H4 (cell line): ENCODE measurements at places on chromosomes 6 and 20.

DNA sequence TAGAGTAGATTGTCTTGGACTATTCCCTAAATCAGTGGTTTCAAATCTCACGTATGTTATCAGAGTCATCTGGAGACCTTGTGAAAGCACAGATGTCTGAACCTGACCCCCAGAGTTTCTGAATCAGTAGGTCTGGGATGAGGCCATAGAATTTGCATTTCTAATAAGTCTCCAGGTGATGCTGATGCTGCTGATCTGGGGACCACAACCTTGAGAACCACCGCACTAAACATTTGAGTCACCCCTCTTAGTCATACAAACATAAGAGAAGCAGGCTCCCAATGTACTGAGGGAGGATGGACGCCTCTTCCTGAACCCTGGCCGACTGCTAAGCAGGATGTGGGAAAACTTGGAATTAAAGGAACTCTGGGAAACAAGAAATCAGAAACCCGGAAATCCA is 187.8 kb upstream of the PRDM1 start:
- peak; percentile 50 for DNase-seq

DNA sequence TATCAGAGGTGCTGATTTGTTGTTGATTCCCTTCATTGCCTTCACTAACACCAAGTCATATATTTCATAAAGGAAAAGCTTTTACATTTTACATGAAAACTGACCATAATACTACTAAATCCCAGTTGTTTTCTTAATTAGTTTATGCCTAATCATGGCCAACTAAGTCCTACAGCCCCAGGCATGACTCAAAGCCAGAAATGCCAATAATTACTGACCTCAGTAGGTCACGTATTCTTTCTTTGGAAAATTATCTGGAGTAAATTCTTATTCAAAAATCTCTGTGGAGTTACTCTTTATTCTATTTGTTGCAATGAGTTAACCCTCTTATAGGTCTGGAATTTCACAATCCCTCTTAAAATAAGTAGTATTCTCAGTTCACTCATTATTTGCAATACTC is 13.5 kb upstream of the MYB start:
- no peak for DNase-seq

DNA sequence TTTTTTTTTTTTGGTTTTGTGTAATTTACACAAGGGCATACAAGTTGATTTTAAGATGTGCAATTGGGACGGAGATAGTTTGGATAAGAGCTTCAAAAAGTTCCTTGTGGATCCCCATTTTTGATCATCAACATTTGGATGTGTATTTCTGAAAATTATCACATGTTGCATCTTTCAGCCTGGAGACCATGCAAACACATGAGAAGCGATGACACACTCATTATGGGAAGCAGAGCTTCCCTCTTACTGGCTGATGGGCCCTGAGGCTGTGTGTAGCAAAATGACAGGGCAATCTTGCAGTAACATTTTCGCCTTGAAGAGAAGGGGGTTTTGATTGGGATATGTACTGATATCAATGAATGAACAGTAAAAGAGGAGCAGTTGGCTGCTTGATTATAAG is 22.0 kb upstream of the RIPK1 start:
- no peak for DNase-seq

GRCh38 chr6:21508753-21509152 is 84.8 kb upstream of the SOX4 start:
- DNase-seq = no peak

- DNase-seq = no peak
These were observed 237.5 kb upstream of the TAB2 start for GRCh38 chr6:149079911-149080491.

DNA sequence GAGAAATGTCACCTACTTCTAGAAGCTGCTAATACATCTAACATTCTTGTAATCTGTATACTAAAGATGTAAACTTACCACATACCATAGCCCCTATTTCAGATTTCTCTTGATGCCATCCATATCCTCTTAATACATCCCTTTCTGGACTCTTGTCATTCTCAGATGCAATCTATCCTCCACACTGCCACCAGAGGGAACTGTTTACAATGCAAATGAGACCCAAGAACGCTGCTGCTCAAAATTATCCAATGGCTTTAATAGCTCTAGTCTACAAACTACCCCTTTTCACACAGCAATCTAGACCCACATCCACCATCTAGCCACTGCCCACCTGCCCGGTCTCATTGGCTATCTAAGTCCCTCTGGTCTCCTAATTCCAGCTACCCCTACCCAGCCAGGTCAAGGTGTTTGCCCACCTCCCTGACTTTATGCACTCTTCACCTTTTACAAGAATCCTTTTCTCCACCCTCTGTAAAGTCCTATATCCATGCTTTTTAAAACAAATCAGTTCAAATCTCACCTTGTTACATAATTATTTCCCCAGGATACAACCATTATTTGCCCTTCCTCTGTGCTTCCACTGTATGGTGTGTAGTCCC is 14.8 kb downstream of the FAXC start:
- peak; percentile 37 for DNase-seq

DNA sequence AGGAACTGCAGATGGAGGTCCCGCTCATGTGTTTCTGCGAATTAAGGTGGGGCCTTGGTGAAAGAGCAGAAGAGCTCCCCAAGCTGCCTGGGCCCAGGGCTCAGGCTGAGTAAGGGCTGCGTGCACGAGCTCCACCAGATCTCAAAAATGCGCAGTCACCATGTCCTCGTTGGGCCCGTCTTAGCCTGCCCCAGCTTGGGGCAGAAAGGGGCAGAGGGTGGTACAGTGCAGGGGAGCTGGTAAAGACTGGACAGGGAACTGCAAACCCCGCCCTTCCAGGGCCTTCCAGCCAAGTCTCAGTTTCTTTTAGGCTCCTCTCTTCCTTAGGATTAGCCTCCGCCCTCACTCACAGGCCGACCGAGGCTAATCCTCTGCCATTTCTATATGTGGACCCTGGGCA is 101.6 kb downstream of the FOXF2 start:
- DNase-seq = no peak

DNA sequence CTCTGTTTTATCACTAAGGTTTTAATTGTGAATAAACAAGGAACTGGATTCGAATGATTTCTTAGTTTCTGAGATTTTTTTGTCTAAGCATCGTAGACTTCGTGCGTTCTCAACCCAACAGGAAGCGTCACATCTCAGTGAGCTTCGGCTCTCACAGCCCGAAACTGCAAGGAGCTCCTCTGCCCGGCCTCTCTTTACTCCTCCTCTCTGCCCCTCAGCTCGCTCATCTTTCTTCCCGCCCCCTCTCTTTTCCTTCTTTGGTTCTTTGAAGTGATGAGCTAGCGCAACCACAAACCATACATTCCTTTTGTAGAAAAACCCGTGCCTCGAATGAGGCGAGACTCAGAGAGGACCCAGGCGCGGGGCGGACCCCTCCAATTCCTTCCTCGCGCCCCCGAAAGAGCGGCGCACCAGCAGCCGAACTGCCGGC is 480 bp upstream of the NT5E start:
- no peak for DNase-seq

GRCh38 chr6:88641178-88641903 is 322.1 kb downstream of the RNGTT start:
- DNase-seq = no peak

GRCh38 chr20:396619-397431 is 11.3 kb upstream of the RBCK1 start:
- no peak for DNase-seq
